NCI-H1417 treated with DMSO at 0.1 percent for 48 hours (cell line): ENCODE measurements at places on chromosomes 3 and 15.

DNA sequence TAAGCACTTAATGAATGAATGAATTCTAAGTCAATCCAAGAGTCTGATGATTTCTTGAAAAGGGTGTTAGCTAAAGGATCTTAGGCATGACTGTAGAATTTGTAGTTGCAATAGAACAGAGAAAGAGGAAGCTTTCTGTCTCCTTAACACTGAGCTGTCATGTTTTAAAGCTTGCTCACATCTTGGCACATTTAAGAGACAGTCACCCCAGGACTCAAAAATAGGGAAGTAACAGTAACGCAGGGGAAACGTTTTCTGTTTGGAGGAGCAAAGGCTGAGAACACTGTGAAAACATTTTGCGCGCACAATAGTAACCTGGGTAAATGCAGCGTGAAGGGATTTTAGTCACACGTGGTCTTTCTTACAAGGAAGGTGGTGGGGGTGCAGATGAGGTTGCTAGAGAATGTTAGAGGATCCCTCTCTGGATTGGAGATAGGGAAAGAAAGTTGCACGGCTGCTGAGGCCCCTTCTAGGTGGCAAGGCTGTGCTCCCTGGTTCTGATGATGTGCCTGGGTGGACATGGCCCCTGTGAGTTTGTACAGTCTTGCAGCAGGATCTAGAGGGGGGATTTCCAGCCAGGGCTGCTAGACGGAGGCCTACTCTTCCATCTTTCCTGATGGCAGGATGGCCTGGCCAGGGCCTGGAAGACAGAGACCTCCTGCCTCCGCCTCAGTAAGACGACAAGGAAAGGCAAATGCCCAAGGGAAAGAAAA lies 12.0 kb downstream of the STARD5 start:
- DNase-seq = no peak

GRCh38 chr3:127762787-127763105 lies 59.6 kb downstream of the MGLL start:
- DNase-seq = no peak

DNA sequence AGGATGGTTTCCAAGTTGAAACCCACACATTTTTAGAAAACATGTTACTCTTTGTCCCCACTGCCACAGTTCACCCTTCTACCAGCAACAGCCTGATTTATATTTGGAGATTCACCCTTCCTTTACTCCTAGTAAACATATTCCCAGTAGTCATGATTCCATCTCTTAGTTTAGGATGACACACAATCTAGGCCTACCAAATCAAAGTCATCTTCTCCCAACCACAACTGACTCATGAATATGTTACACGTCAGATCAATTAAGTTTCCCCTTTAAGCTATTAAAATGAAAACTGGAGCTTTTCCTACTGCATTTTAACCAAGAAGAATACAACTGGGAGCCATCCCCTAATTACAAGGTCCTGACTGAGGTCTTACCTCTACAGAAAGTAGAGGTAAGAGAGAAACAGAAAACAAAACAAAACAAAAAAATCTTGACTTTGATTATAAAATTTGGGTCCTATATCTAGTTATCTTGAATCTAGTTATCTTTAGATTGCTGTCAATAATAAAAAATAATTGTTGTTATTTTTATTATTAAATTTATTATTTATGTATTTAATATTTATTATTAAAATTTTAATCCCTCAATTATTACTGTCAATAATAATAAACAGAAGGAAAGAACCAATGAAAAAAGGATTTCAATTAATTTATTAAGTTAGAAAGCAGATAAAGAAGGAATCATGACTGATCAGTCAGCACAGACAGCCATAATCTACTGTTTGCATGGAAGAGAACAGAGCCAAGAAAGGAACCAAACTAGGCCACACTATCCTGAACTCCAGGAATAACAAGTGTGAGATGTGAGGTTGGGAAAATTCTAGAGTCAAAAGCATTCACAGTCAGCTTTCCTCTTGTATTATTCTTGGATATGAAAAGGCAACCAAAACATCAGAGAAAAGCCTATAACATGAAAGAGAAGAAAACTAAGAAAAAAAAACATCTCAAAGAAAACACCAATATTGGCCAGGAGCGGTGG lies 12.5 kb downstream of the DPH6 start:
- no peak for DNase-seq

DNA sequence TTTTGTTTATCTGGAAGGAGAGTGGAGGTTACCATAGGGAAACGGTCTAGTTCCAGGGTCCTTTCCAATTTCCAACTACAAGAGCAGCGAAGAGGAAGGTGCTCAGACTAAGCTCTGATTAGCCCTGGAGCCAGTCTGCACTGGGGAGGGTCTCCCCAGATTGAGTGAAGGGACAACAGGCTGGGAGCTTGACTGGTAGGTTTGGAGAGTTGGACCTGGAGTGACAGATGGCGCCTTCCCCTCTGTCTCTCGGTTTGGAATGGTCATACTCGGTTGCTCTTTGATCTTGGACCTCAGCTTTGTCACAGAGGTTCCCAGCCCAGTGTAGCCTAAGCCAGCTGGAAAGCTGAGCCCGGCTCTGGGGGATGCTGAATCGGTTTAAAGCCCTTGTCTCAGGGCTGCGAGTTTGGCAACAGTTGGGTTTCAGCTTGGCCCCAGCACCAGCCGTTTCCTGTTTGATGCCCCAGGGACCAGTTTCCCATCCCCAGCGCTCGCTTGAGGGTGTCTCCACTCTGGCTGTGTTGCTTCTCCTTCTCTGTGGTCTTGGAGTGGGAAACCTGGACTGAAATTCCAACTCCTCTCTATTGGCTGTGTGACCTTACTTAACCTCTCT lies 53.1 kb upstream of the ULK4 start:
- DNase-seq = no peak

DNA sequence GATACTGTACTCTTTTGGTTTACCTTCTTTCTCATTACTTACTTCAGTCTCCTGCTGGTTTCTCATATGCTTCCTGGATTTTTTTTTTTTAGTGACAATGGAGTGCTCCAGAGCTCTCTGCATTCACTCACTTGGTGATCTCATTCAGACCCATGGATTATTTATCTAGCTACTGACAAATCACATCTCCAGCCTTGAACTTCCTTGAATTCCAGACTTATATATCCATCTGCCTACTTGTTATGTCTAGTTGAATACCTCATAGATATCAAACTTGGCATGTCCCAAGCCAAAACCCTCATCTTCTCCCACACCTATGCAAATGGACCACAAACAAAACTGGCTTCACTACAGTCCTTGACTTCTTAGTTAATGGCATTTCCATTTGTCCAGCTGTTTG lies 234.7 kb upstream of the ZPLD1 start:
- DNase-seq = no peak

GRCh38 chr15:98943601-98944151 lies 63.9 kb downstream of the PGPEP1L start:
- no peak for DNase-seq

- no peak for DNase-seq
These were observed 54.5 kb upstream of the TBL1XR1 start for GRCh38 chr3:177251755-177252154.

DNA sequence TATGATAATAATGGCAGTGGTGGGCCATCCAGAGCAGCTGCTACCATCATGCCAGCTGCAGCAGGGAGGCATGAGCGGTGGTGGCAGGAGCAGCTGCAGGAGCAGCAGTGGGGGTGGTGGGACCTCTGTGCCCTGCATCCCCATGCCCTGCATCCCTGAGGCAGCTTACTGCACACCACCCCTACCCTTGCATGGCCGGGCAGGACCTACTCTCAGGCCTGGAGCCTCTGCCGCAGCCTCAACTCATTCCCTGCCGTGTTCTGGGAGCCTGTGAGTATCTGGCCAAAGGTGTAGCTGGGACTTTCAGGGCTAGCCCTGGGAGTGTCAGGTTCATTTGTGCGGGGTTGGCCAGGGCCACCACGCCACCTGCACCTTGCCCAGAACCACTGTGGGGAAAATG lies 3.3 kb upstream of the XCR1 start:
- DNase-seq = no peak

DNA sequence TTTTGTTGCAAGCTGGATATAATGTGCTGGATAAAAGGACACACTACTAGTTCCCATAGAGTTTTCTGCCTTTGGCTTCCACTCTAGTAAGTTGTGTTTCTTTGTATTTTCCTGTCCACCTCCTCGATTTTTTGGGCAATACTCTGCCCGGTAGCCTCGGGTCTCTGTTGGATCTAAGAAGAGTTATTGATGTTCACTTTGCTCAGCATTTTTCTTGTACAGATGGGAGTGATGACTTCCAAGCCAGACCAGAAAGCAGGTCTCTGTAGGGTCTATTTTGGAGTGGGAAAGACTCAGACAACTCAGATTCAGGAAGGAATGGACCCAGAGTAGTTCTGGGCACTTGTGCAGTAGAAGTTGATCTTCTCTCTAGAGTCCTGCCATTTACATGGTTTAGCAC lies 36.0 kb upstream of the PRTG start:
- no peak for DNase-seq

- DNase-seq = no peak
These were observed 76.7 kb downstream of the AAGAB start for GRCh38 chr15:67177752-67178151.

GRCh38 chr3:175311946-175312345 lies 452.8 kb downstream of the NAALADL2 start:
- DNase-seq = no peak

- no peak for DNase-seq
These were observed 958.7 kb downstream of the AGBL1 start for GRCh38 chr15:87038404-87038803.

GRCh38 chr3:57779666-57780065 lies 23.6 kb downstream of the SLMAP start:
- no peak for DNase-seq

DNA sequence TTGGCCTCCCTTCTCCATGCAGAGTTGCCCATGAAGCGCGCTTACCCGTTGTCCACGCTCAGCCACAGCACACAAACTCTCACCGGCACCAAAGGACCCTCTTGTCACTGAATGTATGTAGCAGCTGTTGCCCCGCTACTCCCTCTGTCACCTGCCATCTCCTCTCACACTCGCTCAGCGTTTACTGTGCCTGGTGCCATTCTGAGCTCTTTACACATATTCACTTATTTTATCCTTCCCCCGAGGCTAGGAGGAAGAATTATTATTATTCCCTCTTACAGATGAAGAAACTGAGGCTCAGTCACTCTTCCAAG lies 41.7 kb upstream of the PRR23E start:
- no peak for DNase-seq
